ENCODE measurements at places on chromosomes 3 and 15.

GRCh38 chr3:141250828-141251227 is 19.2 kb downstream of the PXYLP1 start:
- no peak for DNase-seq

DNA sequence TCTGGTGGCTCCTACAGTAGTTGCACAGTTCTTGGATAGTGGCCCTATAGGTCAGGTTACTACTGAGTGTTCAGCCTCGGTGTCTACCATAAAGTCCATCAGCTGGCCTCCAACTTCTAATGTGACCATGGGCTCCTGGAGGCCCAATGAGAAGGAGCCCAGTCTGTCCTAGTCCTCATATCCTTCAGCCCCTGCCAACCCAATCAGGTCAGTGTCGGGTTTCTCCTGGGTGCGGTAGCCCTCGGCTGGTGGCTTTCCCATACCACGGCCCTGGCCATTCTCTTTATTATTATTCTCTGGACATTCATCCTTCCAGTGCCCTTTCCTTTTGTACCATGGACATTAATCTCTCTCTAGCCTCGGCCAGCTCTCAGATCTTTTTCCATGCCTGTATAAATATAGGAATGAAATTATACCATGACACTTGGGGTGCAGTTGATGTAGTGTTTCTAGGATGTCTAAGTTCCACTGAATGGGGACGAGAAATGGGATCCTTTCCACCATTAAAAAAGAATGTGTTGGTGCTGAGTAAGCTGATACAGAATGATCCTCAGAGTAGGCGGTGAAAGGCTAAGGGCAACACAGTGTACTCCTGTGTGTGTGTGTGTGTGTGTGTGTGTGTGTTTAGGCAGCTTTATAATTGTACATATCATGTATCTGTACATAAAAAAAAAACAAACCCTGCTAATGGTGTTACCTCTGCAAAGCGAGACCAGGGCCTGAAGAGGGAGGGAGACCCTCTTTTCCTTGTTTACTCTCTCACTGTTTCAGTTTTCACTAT is 19.3 kb upstream of the NOX5 start:
- DNase-seq, result no peak

GRCh38 chr15:50425219-50425618 is 1.0 kb downstream of the USP8 start:
- no peak for DNase-seq

DNA sequence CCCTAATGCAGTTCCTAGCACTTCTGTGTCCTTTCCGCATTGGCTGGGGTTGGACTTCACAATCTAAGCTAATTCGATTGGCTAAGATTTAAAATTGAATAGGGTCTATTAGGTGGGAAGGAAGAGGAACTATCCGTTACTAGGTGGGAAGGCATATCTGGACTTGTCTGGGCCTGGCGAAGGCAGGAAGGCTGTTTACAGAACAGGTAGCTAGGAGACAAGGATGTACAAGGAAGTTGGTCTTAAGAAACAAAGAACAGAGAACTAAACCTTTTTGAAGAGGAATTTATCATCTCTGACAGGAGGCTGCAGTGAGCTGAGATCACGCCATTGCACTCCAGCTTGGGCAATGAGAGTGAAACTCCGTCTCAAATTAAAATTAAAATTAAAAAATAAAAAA is 17.3 kb upstream of the ATG7 start:
- no peak for DNase-seq

- no peak for DNase-seq
Observed at GRCh38 chr3:69020424-69020823, 6.9 kb upstream of the EOGT start.

- no peak for DNase-seq
Observed at GRCh38 chr3:193947596-193947995, 188.4 kb upstream of the HES1 start.

- no peak for DNase-seq
Observed at GRCh38 chr3:123373474-123373987, 75.4 kb downstream of the ADCY5 start.

- no peak for DNase-seq
Observed at GRCh38 chr15:40289140-40289775, 6.4 kb upstream of the ANKRD63 start.

- DNase-seq, result no peak
Observed at GRCh38 chr15:90234096-90234988, at the start of gene GDPGP1. GDPGP1 (plus strand) TSS chr15:90234209; CDS start chr15:90240909, 6,700 bp downstream.

GRCh38 chr3:132925256-132925930 is 112.8 kb upstream of the TMEM108 start:
- no peak for DNase-seq

GRCh38 chr3:81302045-81302444 is 459.4 kb downstream of the GBE1 start:
- DNase-seq, result peak; percentile 39

DNA sequence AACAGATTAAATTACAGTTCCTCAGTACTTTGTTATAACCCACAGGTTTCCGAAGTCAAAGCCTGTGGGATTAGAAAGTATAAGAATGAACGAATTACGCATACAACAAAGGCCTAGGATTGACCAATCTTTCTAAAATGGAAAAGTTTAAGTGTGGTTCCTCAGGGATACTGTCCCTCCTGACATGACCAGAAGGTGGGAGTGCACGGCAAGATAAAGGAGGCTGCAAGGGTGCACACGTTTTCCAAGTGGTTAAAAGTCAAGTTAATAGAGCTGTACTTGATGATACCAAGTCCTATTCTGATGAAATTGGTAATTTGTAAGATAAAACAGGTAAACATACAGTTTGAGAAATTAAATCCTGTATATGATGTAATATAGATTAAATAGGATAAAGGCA is 96.2 kb downstream of the ALDH1A2 start:
- DNase-seq, result no peak

GRCh38 chr15:89578146-89578545 is 2.9 kb downstream of the TICRR start:
- DNase-seq, result no peak

DNA sequence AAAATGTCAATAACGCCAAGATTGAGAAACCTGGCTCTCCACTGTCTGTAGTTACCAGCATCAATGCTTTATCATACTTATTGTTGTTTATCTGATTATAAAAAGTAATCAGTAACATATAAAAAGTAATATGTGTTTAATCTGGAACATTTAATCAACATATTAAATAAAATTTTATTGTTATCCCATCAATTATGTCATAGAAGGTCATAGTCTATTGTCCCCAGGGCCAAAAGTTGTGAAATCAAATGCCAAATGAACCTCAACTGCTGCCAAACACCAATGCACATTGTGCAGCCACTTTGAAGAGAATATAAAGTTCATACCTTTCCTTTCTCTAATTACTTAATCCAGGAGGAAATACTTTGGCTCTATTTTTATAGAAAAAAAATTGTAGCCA is 106.6 kb downstream of the EOMES start:
- no peak for DNase-seq

Measured in putamen (tissue), 1 donor.